ENCODE measurements at places on chromosomes 13 and 19.

DNA sequence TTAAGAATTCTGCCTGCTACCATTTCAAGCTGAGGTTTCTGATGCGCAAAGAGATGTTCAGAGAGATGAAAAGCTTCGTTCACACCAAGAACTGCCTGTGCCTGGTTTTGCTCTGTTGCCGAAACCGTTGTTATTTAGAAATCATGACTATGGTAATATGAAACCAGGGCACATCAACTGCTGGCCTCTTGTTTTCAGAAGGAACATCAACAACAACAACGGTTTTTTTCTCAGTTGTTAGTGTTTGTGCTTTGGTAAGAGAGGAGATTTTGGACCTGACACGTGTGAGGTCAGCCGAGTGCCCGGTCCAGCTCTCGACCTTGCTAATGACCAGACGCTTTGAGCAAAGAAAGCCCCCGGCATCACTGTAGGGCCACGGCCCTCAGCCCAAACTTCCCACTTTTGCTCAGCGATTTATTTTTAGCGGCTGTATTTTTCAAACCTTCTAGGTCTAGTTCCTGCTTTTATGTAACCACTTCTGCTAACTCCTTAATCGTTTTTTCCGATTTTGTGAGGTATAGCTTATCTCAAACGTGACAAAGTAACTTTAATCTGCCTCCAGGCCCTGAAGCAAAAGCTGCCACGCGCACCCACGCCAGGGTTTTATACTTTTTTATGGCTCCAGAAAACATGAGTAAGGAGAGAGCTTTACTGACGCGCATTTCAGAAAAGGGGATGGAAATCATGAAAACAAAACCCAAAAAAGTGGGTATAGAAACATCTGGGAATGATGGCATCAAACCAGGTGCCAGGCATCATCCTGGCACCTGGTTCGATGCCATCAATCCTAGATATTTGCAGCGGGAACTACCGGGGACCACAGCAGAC, 42.0 kb downstream of the KLF2 start:
- DNase-seq: no peak

- DNase-seq: peak; percentile 29
Observed at GRCh38 chr19:15199661-15200552, 888 bp downstream of the NOTCH3 start.

DNA sequence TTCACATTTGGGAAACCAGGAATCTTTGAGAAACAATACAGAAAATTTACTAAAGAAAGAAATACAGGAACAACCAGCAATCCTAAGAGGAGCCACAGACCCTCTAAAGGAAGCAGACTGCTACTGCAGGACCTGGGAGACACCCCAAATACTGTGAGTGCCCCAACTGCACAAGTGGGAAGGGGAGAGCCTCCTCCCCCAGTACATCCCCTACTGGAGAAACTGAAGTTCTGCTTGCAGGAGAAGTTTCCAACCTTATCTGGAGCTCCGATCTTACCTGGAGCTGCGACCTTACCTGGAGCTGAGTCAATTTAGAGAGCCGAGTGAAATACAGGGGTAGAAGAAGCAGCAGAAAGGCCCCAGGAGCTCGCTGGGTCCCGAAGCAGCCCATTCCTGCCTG, 236.4 kb upstream of the SPRY2 start:
- DNase-seq: no peak

DNA sequence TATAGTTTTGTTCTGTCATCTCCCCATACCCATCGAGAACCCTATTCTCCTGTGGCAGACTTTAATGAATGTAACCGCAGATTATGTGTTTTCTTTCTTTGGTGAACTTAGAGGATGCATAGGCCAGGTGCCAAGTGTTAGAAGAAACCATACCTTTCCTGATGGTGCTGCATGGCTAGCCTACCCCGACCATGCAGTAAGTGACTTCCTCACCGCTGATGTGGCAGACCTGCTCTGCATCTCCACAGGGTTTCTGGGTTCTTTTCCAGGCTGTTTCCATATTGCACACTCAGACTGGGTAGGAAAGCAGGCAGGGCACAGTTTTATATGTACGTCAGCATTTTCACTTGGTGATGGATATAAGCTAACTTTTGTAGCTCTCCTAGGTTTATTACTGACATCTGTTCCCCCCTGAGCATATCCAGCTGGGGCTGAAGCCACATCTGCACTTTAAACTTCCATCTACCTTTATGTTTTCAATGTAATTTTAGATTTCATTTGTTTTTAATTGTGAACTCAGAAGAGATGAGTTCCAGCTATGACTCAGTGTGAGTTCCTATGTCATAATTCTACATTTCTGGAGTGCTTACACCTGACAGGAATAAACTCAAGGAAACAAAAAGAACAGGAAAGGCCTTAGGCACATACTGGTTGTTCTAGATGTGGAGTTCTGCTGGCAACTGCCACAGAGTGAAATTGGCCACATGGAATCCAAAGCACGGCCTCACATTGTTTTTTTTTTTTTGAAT, 42.3 kb downstream of the LRCH1 start:
- DNase-seq: no peak

DNA sequence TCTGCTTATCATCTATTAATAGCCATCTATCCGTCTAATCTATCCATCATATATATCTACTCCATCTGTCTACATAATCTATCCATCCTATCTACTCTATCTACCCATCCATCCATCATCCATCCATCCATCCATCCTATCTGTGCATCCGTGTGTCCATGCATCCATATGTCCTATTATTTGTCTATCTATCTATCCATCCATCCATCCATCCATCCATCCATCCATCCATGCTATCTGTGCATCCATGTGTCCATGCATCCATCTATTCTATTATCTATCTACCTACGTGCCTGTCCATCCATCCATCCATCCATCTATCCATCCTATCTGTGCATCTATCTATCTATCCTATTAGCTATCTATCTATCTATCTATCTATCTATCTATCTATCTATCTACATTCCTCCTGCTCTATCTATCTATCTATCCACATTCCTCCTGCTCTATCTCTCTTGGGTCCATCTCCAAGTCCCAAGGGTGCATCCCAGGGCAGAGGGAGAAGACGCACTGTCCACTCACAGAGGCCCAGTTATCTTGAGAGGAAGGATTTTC, 1.9 kb downstream of the CYP4F2 start:
- DNase-seq: no peak

- DNase-seq: no peak
Observed at GRCh38 chr19:35750167-35750566, 1.8 kb downstream of the LIN37 start.

GRCh38 chr13:60590800-60591747, 194.1 kb downstream of the TDRD3 start:
- peak; percentile 27 for DNase-seq

- no peak for DNase-seq
Observed at GRCh38 chr13:62837895-62838294, 1422.2 kb upstream of the PCDH20 start.

DNA sequence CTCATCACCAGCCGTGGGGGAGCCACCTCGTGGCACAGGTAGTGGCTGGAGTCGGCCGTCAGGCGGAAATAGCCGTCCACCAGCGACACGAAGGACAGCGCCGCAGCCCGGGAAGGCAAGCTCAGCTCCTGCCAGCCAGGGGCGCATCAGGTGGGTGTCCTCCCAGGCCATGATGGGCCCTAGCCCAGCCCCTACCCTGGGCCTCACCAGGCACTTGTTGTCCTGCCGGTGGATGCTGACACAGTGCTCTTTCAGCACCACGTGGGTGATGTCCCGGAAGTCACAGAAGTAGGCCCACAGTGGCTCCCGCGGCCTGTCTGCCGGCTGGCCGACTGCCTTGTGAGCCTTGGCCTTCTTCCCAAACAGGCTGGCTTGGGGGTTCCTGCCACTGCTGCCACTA, 15.7 kb downstream of the TYK2 start:
- no peak for DNase-seq

DNA sequence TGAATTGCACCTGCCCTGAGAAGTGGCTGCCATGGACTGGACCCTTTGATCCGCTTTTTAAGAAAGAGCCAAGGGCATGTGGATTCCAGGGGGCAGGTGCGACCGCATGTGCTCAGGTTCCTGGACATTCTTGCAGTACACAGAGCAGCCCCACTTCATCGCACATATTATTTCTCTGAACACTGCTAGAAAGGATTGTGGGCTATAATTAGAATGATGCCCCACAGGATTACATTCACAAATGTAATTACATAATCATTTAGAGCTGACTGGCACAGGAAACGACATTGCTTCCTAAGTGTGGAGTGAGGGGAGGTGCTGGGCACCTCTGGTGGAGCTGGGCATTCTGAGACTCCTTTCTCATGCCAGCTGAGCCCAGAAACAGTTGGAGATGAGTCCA, 37.5 kb upstream of the VSTM2B start:
- DNase-seq: no peak

DNA sequence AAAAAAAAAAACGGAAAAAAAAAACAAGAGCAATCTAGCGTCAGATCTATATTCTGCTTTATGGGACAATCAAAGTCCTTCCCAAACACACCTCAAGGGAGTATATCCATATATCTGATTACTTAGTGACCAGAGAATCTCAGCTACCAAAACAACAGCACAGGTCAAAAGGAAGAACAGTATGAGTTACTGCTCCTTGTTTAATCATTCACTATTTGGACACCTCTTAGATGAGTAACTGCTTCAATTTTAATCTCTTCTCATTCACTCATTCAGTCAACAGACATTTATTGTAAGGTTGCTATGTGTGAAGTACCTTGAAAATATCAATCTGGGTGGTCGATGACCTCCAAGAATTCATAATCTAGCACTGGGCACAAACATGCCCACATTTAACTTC, 193.2 kb downstream of the IRS2 start:
- no peak for DNase-seq

DNA sequence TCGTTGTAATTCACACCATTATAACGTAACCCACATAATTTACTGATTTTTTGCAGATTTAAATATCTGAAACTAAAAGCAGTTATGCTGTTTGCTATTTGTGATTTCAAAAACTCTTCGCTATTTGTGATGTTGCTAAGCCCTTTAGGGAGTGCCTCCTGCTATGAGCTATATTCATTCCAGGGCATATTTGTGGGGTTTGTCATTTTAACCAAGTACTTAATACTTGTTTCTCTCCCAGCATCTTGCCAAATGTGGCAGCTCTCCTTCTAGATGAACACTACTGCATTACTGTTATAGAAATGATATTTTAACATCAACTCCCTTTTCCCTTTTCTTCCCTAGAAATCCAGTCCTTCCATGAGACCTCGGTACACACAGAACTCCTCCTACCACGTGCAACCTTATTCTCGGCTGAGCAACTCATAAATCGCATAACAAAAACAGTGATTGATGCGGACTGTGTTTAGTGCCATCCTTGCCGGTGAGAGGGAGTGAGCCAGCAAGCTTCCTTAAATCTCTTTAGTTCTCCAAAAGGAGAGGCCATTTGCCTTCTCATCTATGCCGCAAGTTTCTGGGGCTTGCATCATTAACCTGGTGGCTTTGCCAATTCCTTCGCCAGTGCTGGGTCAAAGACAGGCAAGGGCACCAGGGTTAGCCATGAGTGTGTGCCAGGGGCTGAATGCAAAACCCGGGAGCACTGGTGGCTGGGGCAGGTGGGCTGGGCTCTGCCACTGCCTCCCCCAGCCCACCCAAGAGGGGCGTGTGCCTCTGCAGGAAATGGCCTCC, 33.4 kb downstream of the RFX2 start:
- DNase-seq: no peak

DNA sequence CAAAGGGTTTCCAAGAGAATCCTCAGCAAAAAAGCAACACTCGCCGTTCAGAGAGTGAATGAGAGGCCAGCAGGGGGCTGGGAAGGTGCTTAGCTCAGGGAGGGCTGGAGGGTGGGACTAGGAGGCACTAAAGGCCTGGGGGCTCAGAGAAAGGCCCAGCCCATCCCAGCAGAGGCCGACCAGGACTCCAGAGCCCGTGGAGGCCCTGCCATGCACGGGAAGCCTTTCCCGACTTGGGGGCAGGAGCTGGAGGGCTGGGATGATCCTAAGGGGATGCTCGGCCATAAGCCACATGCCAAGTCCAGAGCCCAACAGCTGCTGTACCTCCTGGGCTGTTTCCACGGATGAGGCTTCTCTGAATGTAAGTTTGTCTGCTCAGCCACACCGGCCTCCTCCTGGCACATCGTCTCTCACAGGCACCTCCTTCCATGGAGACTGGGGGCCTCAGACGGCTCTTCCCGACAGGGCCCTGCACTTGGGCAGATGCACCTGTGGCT, 19.5 kb downstream of the RASA3 start:
- DNase-seq: no peak

- no peak for DNase-seq
Observed at GRCh38 chr19:41599175-41599966, 23.4 kb downstream of the CEACAM21 start.

DNA sequence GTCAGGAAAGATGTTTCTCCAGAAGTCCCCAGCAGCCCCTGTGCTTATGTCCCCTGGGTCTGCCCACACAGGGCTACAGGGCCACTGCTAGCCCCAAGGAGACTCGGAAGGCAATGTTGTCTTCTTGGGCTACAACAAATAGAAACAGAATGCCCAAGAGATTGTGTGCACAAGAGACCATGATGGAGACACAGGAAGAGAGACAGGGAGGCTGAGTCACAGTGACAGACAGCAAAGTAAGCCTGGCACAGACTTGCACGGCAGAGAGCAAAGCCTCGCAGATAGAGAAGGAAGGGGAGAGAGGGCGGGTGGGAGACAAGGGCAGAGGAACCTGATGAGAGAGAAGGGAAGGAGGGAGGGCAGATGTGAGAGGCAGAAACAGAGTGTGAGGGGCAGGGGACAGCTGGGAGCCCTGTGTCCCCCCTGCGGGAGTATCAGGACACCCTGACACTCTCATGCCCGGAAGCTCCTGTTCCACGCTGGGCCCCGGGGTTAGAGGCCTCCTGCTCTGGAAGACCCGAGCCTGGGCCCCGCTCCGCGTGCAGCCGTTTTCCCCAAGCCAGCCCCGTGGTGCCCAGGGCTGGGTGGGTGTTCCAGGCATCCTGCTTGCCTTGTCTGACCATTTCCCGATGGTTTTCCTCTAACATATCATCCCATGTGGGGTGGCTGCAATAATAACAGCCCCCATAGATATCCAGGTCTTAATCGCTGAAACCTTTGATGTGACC, 2.7 kb upstream of the PLA2G4C start:
- DNase-seq: no peak

DNA sequence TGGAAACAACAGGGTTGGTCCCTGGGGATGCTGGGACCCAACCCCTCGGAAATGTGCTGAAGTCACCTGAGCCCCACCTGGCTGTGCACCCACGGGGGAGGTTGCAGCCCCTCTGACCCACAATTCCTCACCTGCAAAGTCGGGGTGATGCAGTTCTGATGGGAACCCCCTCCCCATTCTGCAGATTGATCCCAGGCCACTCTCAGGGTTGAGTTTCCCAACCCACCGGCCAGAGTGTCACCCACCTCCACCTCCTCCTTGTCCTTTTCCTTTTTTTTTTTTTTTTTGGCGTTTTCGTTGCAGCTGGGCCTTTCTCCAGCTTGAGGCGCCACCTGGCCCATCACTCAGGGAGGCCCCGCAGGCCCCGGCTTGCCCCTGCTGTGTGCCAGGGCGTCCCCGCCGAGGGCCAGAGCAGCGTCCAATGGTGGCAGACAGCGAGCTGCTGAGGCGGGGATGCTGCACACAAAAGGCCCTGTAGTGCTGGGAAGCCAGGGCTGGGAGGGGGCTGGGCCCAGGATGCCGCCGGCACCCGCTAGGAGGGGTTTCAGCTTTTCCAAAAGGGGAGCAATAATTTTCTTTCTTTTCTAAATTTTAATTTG, 4.6 kb downstream of the PIK3R2 start:
- peak; percentile 85 for DNase-seq

- peak; percentile 56 for DNase-seq
Observed at GRCh38 chr13:43786766-43787517, at the start of gene ENOX1. Gene ENOX1, minus strand, starts transcription at chr13:43786972.
